ENCODE measurements at places on chromosomes 1 and 21.

DNA sequence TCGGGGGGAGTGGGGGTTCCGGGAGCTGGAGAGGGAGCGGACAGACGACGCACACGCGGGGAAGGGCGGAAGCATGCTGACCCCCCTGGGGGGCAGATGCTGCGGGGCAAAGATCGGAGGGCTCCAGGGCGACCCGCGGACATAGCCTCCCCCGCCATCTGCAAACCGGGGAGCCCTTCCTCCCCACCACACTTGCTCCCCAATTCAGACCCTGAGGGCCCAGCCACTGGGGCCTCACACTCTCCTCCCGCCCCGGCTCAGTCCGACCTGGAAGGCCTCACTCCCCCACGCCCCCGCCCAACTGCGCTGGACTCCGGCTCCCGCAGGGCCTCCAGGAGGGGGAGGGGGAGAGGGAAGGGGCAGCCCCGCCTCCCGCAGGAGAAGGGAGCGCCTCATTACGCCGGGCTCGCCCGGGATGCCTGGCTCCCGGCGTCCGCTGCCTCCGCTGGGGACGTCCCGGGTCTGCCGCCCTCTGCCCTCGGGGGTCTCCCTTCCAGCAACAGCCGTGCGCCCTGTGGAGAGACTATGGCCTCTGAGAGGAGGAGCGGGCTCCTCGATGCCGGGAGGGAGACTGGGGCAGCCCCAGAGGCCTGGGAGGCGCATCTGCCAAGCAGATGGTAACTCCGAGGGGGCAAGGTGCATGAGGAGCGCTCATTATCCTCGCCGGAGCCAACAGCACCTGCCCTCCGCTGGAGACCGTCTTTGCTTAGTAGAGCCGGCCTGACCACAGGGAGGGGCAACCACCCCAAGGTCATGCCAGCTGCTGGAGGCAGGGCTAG, 636 bp upstream of the CAMK2N1 start:
- DNase-seq, result peak; percentile 44

DNA sequence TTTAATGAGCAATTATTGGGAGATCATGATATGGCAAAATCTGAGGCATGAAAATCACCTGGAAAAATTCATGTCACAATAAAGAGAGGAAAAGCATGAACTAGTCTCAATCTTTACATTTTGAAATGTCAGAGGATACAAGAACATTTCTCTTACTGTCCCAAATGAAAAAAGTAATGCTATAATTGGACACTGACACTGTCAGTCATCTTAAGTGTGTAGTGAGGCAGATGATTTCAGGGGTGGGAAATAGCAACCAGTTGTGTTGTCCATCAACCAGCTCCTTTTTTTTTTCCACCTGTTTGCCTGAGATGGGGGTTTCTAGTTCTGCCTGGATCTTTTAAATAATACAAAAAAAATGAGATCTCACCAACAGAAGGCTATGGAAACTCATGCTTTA, 646.2 kb downstream of the KCNT2 start:
- DNase-seq, result no peak

DNA sequence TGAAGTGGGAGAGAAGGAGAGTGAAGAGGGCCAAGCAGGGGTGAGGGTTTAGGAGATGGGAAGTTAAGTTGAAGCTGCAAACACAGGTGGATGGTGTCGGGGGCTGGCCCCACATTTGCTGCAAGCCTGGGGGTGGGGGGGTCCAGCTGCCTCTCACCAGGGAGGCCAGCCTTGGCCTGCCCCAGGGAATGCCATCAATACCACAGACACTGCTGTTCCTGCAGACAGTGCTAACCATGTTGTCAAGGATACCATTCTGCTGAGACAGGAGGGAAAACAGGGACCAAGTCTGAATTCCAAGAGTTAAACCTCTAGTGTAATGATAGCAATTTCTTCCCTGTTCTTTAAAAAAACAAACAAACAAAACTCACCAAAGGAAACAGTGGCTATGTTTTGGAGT, 8.0 kb downstream of the MECR start:
- DNase-seq, result no peak

DNA sequence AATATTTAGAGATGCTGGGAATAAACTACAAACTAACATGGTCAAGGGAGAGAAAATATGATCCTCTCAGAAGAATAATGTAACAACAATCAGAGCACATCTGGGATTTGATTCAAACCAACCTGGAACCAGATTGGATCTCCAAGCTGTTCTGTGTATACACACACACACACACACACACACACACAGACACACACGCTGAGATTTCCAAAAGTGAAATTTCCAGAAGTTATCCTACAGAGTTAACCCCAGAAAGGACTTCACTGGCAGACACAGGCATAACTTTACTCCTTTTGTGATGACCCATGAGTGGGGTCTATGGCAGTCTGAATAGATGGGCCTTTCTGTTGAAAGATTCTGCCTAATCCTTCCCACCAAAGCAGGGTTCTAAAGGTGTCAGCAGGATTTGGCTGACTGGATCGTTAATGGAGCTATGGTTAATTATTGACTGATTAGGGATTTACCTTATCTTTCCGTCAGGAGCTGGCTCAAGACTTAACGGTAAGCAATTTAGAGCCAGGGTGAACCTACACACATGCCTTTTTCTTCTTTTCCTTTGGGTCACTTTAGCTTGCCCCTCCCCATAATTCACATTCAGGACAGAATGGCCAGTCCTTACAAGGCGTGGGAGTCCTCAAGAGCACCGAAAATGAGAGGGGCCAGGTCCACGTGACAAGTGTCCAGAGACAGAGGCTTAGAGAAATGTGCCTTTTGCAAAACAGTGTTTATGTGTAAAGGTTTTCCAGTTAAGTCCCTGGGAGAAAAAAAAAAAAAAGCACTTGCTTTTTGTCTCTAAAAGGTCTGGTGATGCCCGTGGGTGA, 10.9 kb upstream of the PROX1 start:
- no peak for DNase-seq

GRCh38 chr1:91830242-91831131, 55.5 kb downstream of the TGFBR3 start:
- DNase-seq, result peak; percentile 77

DNA sequence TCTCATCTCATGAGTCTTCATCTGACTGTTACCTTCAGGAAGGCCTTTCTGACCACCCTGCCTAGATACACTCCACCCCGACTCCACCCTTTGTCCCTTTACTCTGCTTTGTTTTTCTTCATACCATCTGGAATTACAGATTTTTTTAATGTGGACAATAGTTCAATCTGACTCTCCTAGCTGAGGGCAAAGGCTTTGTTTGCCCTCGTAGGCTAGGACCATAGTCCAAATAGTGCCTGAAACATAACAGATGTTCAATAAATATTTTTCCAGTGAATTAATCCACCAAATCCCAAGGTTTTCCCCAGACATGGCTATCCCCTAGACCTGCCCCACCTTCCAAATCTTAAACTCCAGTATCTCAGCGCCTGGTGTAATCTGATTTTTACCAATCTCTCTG, 176.5 kb upstream of the GJB5 start:
- no peak for DNase-seq

DNA sequence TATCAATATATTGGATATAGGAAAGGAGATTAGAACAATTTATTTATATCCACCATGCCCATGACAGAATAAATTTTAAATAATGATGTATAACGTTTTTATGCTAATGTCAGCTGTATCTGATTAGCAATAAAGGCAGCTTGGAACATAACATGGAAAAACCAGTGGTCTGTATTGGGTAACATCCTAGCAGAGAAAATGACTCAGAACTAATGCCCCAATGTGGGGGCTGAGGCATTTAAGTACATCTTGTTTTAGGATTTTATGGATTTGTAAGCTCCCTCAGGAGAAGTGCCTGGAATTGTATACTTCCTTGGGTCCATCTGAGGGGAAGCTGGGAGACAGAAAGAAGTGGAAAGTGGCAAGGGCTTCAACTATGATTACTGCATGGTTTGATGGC, 82.3 kb downstream of the HMCN1 start:
- DNase-seq, result peak; percentile 88

DNA sequence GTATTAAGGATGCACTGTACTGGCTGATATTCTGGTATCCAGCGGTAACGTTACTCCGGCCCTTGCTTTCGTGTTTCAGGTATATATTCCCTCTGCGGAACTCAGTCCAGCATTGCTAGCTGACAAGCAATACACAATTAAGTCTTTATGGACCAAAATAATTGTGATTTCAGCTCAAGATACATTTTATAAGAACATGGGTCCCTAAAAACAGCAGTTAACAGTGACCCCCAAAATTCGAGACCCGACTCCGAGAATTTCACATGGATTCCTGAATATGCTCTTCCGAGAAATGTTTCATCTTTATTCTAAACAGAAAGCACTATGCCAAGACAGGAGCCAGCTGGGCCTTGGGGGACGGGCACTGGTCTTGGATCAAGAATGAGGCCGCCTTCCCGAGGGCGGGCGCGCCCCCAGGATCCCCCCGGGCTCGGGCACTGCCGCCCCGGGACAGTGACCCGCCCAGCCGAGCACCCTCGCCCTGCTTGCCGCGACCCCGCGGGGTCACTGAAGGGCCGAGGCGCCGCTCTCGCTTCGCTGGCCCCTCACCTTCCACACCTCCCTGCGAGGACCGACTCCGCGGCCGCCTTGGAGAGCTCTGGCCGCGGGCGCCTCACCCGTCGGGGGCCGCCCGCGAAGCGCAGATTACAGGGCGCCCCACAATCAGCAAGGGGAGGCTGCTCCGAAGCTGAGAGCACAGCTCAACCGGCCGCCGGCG, 610 bp downstream of the SCYL3 start:
- peak; percentile 26 for DNase-seq

- DNase-seq, result no peak
These were observed 3.2 kb downstream of the RCAN3 start for GRCh38 chr1:24505816-24506215.

- DNase-seq, result no peak
These were observed 139.8 kb upstream of the CHODL start for GRCh38 chr21:18104802-18105201.

DNA sequence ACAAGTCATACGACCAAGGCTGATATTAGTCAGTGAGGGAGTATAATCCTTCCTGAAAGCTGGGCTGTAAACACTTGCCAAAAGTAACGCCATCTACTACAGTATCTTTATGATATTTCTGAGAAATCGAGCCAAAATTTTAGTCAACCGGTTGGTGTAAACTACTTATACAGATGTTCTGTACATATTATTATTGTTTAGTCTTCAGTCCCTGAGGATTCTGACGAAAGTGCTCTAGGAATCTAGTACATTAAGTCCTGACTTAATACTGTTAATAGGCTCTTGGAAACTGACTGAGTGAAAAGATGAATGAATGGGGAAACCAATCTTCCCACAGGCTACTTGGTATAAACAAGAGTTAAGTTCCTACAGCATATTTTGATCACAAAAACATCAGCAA, 274.3 kb downstream of the USP25 start:
- no peak for DNase-seq

- no peak for DNase-seq
These were observed 67.8 kb downstream of the TOMM20 start for GRCh38 chr1:235060607-235061470.

GRCh38 chr1:19439464-19440171, 45.7 kb downstream of the CAPZB start:
- DNase-seq, result no peak

GRCh38 chr21:43808832-43809251, 19.5 kb downstream of the RRP1 start:
- no peak for DNase-seq

GRCh38 chr21:38075833-38076587, 159.8 kb upstream of the KCNJ6 start:
- no peak for DNase-seq

DNA sequence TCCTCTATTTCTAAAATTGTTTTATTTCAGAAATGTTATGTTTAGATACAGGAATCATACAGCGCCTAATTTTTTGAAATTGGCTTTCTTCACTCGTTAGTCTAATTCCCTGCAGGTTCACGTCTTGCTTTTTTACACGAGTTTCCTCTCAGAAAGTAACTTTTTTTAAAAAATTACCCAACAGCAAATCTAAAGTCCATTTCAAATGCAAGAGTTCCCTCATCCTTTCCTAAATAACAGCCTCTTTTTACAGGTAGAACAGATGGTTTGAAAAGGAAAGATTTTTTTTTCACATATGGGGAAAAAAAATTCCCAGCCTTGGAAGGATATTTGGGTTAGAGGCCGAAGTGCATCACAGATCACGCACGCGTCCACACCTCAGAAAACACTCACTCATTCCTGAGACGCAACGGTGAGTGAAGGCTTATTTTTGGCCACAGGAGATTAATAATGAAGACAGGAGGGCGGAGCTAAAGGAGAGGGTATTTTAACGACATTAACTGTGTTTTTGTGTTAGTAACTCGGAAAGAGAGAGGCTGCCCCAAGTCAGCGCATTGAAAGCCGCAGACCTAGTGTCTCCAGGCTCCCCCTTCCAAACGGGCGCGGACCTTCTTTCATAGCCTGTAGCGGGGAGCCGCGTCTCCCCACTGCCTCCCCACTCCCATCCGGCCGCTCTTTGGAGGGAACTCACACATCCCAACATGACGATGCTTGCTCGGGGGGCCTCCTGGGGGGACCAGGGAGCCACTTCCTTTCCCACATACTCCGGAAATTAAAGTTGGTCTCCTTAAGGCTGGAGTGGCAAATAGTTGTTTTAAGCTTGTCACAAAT, 969 bp upstream of the RIPK4 start:
- DNase-seq, result no peak

- no peak for DNase-seq
These were observed 19.1 kb downstream of the TMEM51 start for GRCh38 chr1:15172405-15173259.

- DNase-seq, result no peak
These were observed 97.7 kb upstream of the IFFO2 start for GRCh38 chr1:19054216-19054615.

GRCh38 chr1:172411791-172412338, 8.6 kb upstream of the C1orf105 start:
- no peak for DNase-seq

GRCh38 chr1:100721526-100722207, 2.1 kb downstream of the VCAM1 start:
- DNase-seq, result peak; percentile 97

DNA sequence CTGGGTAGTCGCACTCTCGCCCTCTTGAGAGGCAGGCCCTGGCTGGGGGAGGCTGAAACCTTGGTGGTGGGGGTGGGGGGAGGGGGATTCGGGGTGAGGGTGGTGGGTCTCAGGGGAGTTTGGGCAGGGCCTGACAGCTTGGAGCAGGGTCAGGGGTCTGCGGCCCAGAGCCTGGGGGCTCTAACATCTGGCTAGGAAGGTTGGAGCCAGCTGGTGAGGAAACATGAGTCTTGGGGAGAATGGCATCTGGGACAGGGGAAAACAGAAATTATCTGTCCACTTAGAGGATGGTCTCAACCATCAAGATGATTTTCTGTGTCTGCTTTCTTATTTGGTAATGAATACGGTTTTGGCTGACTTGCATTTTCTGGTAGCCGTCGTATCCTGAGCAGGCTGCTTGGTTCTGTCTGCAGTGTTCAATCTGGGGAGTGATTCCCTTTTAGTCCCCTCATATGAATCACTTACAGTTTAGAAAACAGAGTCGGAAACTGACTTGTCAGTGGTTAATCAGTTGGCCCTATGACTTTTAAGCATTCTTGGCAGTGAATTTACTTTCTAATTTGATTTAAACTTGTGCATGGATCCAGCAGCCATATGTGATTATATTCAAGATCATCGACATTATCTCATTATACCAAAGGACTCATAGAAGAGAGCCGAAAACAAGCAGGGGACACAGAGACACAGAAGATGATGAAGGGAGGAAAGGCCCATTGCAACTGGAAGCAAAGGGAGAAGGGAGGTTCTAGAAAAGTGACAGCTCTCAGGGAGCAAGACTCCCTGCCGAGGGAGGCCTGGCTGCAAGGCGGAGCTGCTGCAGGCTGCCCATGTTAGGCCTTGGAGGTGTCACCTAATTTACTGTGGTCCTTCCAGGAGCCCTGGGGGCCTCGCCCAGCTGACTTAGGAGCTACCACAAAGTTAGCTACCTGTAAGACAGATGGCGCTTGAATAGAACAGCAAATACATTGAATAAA, 237.6 kb downstream of the SDCCAG8 start:
- no peak for DNase-seq

Data from fibroblast of skin of scalp (primary cell).